T1000 (cell line): ENCODE measurements at places on chromosomes 7 and 10.

- DNase-seq = no peak
Measured at GRCh38 chr7:44346063-44346462, 20.7 kb upstream of the CAMK2B start.

DNA sequence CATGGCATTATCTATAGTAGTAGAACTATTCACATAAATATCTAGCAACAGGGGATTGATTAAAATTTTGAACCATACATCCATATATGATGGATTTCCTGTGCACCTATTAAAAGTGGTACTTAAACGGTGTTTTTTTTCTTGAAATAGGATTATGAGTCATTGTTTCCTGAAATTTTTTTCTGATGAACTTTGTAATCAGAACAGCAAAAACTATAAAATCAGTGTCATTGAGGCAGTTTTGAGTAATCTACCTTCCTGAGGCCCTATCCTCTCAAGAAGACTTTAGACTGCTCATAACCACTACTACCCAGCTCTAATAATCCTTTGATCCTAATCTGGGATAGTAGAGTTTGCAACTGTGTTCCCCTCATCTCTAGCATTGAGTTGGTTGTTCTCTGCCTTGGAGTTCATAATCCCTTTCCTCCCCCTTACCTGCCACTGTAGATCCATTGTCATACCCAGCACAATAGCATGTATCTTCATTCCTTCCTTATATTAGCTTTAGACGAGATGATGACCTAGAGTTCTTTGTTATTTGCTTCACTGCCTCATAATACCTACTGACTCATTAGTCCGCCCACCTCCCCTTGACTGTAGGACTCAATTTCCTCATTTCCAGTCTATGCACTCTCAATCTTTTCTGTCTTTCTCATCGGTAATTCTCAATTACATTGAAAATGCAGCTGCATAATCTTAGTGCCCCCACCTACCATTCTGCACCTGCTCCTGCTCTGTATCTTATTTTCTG, 133.4 kb downstream of the LRRC4 start:
- no peak for DNase-seq

- DNase-seq = no peak
Measured at GRCh38 chr7:16726189-16726588, 27.4 kb upstream of the TSPAN13 start.

DNA sequence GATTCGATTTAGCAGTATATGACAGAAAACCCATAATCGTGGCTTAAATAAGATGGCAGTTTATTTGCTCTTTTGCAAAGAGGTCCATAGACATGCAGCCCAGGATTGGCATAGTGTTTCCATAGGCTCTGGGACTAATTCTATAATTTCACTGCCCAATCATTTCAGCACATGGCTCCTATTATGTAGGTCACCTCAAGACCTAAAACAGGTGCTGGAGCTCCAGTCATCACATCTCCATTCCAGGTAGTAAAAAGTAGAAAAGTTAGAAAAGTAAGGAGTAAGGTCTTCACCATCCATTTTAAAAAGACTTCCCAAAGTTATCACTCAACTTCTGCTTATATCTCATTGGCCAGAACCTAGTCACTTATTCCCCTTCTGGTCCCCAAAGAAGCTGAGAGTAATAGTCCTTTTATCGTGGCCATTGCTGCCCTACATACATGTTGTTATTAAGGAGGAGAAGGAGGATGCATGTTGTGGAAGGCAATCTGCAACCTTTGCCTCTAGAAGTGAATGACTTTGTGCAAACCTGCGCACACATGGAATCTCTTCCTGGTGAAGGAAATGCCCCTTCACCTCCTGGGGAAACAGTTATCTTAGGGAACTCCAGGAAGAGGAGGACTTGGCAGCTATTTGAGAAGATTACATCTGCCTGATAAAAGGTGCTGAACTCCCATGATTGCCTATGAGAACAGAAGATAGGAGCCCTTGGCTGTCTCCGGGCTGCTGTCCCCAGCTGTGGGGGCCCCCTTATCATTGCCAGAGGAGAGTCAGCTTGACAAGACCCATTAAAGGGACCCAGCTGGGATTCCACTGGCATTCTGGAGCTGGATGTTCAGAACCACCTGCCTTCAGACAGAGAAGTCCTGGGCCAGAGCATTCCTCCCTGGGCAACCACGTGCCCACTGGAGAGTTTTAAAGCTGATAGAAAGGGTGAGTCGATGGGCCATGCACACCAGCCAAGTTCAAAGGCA, 330.6 kb upstream of the ZMIZ1 start:
- DNase-seq = no peak

GRCh38 chr7:17939211-17939605, 1.1 kb downstream of the SNX13 start:
- no peak for DNase-seq

- DNase-seq = no peak
Measured at GRCh38 chr7:46756256-46756655, 825.7 kb downstream of the TNS3 start.

- DNase-seq = no peak
Measured at GRCh38 chr10:117928741-117929140, 118.0 kb downstream of the RAB11FIP2 start.

DNA sequence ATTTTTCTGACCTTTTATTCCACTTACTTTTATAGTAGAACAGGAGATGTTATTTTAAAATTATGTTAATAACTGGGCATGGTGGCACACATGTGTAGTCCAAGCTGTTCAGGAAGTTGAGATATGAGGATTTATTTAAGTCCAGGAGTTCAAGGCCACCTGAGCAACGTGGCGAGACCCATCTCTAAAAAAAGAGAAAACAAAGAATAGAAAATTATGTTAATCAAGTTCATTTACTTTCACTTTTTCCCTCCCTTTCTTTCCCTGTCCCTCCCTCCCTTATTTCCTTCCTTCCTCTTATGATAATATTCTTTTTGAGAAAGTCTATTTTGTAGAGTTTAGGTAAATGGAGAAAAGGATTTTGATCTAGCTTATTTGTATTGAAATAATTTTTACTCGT, 48.9 kb upstream of the HELLS start:
- no peak for DNase-seq

DNA sequence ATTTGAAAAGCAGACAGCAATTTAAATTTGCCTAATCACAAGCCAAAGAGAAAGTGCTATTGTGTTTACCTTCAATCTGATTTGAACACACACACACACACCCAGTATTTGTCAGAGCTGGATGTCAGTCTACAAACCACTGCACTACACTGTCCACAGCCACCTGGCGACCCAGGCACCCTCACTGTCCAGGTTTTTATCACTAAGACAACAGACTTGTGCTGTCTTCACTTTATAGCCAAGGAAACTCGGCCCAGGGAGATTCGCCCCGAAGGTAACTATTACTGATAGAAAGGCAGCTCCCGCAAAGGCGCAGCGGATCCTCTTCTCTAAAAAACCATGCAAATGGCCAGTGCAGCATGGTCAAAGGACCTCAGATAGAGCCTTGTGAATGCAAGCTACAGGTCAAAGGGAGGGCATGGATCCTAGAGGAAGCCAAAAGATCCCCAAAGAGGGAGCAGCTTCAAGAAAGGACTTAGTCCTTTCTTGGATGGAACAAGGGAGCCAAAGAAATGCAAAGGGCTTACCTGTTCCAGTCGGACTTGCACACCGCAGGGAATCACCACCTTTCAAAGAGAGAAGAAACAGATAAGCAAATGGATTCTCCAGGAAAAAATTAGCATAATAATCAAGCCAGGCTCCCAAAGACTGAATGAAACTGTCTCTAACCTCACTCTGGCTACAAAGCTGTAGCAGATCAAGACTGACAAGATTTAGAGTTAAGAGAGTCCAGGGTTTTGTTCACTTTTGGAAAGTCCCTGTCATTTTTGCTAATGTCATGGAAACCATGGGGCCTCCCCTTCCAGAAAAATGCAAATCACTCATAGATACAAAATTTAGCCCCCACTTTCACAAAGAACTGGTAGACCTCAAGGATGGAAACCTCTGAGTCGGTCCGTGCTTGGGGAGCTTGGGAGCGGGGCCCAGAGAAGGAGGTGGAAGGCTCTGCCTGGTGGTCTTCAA, 101.1 kb downstream of the TNS3 start:
- DNase-seq = no peak

GRCh38 chr7:45102785-45103712, 8.4 kb downstream of the TBRG4 start:
- no peak for DNase-seq

DNA sequence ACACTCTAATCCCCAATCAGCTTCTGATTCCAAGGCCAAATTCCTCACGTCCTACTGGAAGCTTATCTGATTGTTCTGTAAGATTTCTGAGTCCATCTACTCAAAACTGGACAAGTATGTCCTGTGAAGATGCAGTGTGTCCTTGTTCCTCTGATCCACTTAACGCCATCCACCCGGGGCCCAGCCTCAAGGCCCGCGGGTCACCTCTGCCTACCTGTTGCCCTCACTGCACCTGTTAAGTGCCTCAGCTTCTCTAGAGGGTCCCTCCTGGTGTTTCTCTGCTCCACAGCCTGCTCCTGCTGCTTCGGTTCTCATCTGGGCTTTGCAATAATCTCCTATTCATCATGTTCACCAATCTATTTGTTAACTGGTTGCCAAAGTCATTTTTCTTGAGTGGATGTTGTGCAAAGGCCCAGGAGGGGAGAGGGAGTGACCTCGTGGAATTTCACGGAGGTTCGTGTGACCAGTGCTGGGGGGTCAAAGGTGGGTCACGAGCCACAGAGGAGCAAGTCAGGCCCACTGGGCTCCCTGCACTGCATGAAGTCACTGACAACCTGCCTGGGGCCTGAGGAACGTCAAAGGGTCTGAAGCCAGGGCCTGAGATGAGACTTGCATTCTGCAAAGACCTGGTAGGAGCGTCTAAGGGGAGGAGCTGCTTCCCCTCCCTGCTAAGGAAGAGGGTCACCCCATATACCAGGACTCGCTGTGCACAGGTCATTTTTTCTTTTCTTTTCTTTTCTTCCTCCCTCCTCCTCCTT, 338.1 kb downstream of the WDR37 start:
- DNase-seq = no peak
